HFFc6 (cell line): ENCODE measurements at places on chromosomes 2 and 18. TPM values are rescaled to one million over a fixed set of nuclear protein-coding genes. Genes with fewer than 3 reads are reported as not detected.

Gene VIL1
- total RNA-seq, result not detected in 2 replicates

Gene SAG
- not detected in 2 replicates for total RNA-seq

DNA sequence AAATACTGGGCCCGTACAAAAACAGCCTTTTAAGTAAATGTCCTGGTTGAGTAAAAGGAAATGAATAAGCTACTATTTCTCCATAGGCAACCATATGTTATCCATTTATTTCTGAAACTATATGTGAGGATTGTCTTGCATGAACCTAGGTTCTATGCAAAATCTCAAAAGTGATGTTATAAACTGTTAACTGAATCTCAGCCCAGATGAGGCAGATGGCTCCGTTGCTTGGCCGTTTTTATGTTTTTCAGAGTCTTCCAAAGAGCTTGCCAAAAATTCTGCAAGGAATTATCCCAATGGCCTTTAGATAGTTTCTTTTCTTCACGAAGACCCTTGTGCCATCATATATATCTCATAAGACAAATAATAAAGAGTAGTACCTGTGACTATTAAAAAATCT is 1669.5 kb upstream of the DDX18 start:
- no peak for DNase-seq

DNA sequence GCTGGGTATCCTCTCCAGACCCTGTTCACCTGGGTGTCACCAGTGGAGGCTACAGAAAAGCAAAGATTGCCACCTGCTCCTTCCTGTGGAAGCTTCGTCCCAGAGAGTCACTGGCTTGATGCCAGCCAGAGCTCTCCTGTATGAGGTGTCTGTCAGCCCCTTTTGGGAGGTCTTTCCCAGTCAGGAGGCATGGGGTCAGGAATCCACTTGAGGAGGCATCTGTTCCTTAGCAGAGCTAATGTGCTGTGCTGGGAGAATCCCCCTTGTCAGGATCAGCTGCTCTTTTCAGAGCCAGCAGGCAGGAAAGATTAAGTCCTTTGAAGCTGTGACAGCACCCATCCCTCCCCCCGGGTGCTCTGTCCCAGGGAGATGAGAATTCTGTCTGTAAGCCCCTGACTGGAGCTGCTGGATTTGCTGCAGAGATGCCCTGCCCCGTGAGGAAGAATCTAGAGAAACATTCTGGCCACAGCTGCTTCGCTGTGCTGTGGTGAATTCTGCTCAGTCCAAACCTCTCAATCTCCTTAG is 121.8 kb downstream of the GPR39 start:
- no peak for DNase-seq

Gene CRYGD
- total RNA-seq, result not detected in 3 replicates

GRCh38 chr2:237131749-237132533 is 46.3 kb downstream of the COPS8 start:
- no peak for DNase-seq

Gene DLX1
- total RNA-seq, result 9.0 and 11.8 TPM in 2 replicates

Gene ZNF804A
- total RNA-seq, result 0.03 TPM in 1 of 2 replicates, not detected in the other

GRCh38 chr2:28906376-28906775 is 11.9 kb downstream of the WDR43 start:
- no peak for DNase-seq

DNA sequence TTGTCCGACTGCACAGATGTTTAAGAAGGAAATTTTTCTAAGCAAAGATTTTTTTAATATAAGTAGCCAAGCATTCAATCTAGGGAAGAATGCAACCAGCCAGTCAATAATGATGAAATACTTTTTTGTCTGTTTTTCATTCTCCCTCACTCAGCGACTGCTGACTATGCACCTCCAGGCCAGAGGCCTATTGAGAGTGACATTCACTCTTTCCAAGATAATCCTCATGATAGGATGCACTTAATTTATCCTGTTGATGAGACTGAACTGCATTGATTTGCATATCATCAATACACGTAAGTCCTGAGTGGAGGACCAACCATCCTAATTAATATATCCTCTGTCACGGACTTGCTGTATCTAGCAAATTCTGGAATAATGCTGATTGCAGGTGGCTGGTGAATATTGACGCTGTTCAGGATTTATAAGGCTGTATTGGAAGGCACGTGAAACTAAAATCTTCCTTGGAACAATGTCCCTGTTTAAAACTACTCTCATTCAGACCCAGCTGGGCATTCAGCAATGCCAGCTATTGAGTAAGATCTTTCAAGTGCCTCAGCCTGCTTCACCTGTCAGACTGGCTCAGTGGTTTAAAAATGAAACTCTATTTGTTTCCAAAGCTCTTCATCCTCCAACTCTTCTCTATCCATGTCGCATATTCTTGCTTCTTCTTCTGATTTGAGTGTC is 142.2 kb downstream of the MAP2 start:
- DNase-seq, result no peak

Gene DES
- 0.10 to 0.12 TPM in 2 of 3 replicates, not detected in the other for total RNA-seq

Gene LRATD1
- total RNA-seq, result 0.06 TPM in 1 of 3 replicates, not detected in the others

Gene UGT1A10
- total RNA-seq, result not detected in 2 replicates

DNA sequence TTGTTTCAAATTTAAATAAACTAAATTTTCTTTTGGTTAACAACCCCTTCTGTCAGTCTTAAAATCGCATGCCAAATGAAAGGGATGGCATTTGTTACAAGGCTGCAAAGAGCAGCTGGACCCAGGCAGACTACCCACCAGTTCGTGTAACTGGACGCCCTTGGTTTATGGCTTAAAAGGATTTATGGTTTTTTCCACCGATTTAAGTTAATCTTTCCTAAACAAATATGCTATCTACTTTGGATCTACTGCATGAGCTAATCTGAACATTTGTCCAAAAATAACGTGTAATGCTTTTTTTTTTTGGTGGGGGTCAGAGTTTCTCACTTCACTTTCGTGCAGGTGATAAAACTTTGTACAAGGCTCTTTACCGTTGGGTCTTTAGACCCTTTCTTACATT is 62.9 kb downstream of the DIS3L2 start:
- no peak for DNase-seq

GRCh38 chr18:58407649-58408407 is 221.1 kb downstream of the ALPK2 start:
- no peak for DNase-seq

Gene ERLEC1
- total RNA-seq, result 86.0 and 101 TPM in 2 replicates

Gene CCDC74B
- 4.5 to 6.3 TPM (median 4.6 TPM) in 3 replicates for total RNA-seq

DNA sequence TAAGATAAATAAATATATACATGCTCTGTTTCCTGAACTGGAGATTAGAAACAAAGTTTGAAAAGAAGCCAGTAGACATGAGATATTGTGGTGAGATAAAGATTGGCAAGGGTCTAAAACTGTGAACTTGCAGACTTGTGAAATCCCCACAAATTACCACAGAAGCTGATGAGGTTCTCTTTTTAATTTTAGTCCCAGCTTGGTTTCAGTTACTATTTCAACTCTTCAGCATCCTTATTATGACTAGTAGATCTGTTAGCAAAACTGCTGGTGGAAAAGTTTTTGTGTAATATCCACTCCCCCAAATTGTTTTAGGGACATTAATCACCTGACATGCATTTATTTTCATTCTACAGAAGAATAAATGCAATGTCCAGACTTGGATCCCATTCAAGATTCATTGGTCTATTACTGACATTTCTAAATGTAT is 20.8 kb downstream of the RASGRP3 start:
- DNase-seq, result no peak

Gene PPP1R7
- 91.5 to 103 TPM (median 93.2 TPM) in 3 replicates for total RNA-seq

DNA sequence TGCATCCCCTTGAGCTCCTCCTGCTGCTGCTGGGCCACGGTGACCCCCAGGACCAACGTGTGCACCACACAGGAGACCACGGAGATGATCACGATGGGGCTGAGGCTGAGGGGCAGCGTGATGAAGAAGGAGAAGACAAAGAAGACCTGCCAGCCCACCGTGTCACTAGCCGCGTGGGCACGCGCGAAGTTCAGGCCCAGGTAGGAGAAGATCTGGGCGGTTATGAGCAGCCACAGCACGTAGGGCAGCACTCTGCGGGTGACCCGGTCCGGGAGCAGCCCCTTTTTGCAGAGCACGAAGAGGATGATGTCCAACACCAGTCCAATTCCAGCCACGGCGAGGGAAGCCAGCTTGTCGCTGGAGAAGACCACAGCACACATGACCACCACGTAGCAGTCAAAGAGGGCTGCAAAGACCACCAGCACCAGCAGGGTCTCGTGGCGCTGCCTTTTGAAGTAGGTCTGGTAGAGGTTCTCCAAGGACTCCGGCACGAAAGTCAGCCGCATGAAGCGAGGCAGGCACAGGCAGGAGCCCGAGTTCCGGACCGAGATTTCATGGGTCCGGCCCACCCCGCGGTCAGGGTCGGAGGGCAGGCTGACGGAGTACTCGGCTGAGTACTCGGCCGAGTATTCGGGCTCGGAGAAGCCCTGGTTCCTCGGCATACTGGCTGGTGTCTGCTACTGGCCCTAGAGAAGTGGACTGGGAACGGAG is 1.6 kb downstream of the ADCY3 start:
- no peak for DNase-seq

Gene CROCC2
- not detected in 2 replicates for total RNA-seq

Gene G6PC2
- total RNA-seq, result not detected in 3 replicates

Gene HS1BP3
- total RNA-seq, result 12.7 to 16.3 TPM (median 14.2 TPM) in 3 replicates

DNA sequence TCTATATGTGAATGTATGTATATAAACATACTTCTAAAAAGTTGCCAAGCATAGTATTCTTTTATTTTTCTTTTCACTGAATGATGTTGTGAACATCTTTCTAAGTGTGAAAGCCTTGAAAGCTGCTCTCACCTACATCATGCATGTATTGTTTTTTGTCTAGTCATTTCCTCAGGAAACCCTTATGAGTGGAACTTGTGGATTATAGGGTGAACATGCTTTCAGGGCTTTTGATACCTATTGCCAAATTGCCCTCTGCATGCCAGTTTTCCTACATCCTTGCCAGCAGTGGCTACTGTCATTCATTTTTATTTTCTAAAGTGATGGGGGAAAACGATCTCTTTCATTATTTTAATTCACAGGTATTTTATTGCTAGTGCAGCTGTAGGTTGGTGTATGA is 78.3 kb downstream of the ADAM23 start:
- DNase-seq, result no peak

Gene NRP2
- total RNA-seq, result 8.6 to 21.3 TPM (median 11.8 TPM) in 3 replicates

Gene CDKL4
- total RNA-seq, result 0.17 to 1.1 TPM (median 0.54 TPM) in 3 replicates

DNA sequence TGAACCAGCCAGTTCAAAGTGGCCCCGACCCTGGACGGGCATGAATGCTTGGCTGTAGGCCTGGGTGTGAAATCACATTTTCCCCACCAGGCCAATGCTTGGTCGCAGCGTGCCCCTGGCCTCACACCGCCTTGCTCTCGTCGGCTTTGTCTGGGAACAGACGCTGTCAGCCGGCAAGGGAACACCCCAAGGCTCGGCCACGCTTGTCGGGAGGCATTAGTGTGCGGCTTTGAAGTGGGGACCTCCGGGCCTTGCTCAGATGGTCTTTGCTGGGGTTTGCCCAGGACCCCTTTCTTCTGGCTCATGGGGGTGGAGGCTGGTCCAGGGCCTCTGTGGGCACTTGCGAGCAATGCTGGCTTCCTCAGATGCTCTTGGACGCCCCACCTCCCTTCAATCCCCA is 79.1 kb downstream of the INHBB start:
- no peak for DNase-seq

Gene BMP10
- not detected in 3 replicates for total RNA-seq
